ENCODE measurements at places on chromosomes 2 and 18. TPM values are rescaled to one million over a fixed set of nuclear protein-coding genes. Genes with fewer than 3 reads are reported as not detected.

- H3K4me3 ChIP-seq, result no peak overlapping the region
- H3K27ac ChIP-seq, result no peak overlapping the region
Observed at GRCh38 chr2:169065864-169066517, 3.4 kb upstream of the DHRS9 start.

DNA sequence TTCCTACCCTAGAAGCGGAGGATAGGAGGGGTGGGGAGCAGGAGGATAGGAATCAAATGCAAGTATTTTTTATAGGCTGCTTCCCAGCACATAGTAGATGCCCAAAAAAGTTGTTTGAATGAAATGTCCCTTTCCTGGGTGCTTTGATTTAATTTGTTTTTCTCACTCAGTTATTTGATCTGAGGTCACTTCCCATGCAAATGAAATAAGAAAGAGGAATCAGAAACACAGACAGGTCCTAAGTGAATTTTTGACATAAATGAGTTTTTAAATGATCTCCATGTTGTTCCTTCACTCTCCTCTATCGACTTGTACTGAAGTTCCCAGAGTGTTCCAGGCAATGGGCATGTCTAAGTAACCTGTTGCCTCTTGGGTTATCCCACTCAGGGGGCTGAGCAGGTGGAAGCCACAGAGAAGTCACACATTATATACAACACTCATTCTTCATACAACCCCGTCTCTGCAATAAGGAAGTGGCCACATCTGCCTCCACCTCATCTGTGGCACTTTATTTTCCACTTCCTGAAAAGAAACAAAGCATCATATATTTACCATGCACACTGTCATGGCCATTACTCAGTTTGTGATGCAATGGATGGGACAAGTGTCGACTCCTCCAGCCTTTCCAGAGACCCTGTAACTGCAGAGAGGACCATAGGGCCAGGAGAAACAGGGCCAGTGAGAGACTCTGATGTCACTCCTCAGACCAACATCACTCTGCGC lies 81.9 kb upstream of the ZNF397 start:
- H3K4me3 ChIP-seq, result no peak overlapping the region
- H3K36me3 ChIP-seq, result no peaks in the 10 kb centered on the region
- no peak overlapping the region for H3K27ac ChIP-seq
- DNase-seq, result no peak

DNA sequence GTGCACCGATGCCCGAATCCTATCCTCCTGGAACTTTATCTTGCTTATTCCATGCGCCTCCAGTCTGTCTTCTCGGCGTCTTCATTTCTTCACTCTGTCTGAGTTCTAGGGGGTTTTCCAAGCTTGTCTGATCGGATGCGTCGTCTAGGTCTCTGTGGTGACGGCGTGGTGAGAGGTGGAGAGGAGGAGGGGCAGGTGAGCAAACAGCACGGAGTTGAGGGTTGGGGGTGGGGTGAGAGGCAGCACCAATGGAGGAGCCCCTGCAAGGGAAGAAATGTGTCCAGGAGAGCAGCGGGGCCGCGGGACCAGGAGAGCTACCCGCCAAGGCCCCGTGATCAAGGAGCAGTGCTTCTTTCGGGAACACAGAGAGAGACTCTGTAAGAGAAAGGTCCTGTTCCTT lies 131.3 kb upstream of the TWIST2 start:
- no peaks in the 10 kb centered on the region for H3K36me3 ChIP-seq
- H3K4me3 ChIP-seq, result no peak overlapping the region
- H3K27me3 ChIP-seq, result no peaks in the 10 kb centered on the region

DNA sequence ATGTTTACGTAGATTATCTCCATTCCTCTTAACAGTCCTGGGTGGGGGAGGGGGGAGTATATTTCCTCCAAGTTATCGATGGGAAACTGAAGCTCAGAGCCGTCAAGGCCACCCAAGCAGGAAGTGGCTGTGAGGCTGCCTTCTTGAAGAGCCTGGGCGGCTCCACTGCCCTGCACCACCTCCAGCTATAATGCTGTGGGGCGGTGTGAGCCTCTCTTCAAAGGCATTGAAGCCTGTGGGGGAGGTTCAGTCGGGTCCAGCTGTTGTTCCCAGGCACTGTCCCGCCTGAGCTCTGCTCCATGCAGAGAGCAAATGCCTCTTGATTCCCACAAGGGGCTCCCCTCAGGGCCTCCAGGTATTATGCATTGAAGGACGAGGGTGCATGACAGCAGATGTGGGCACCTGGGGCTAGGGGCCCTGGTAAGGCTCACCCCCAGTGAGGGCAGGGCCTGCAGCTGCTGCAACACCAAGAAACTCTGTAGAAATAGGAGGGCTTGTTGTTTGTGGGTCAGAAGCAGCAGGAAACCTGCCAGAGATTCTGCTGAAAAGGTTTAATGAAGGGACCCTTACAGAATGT lies 29.5 kb upstream of the LAPTM4A start:
- no peak overlapping the region for H3K27ac ChIP-seq
- no peak for DNase-seq
- H3K36me3 ChIP-seq, result no peaks in the 10 kb centered on the region
- no peak overlapping the region for H3K4me3 ChIP-seq

GRCh38 chr2:70511971-70512729 lies 41.5 kb downstream of the TGFA start:
- DNase-seq, result no peak
- no peaks in the 10 kb centered on the region for H3K4me1 ChIP-seq
- H3K27ac ChIP-seq, result no peak overlapping the region
- no peaks in the 10 kb centered on the region for H3K36me3 ChIP-seq

DNA sequence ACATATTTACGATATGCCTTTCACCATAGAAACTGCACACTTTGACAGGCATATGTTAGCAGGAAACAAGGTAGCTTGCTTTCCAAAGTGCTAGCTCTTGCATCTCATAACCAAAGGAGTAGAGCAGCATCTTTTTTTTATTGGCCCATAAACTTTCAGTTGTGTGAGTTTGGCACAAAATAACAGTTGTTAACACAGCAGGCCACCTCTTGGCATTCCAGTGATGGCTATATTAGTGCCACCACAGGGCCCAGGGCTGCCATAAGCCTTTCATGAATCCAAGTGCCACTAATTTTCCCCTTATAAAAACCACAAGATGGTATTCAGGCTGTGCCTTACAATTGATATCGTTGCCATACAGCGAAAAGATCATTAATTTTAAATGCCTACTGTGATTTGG lies 40.3 kb upstream of the KLF7 start:
- H3K27ac ChIP-seq, result no peak overlapping the region
- H3K4me1 ChIP-seq, result no peaks in the 10 kb centered on the region
- DNase-seq, result no peak
- no peaks in the 10 kb centered on the region for H3K27me3 ChIP-seq
- H3K36me3 ChIP-seq, result no peaks in the 10 kb centered on the region
- no peak overlapping the region for H3K4me3 ChIP-seq

DNA sequence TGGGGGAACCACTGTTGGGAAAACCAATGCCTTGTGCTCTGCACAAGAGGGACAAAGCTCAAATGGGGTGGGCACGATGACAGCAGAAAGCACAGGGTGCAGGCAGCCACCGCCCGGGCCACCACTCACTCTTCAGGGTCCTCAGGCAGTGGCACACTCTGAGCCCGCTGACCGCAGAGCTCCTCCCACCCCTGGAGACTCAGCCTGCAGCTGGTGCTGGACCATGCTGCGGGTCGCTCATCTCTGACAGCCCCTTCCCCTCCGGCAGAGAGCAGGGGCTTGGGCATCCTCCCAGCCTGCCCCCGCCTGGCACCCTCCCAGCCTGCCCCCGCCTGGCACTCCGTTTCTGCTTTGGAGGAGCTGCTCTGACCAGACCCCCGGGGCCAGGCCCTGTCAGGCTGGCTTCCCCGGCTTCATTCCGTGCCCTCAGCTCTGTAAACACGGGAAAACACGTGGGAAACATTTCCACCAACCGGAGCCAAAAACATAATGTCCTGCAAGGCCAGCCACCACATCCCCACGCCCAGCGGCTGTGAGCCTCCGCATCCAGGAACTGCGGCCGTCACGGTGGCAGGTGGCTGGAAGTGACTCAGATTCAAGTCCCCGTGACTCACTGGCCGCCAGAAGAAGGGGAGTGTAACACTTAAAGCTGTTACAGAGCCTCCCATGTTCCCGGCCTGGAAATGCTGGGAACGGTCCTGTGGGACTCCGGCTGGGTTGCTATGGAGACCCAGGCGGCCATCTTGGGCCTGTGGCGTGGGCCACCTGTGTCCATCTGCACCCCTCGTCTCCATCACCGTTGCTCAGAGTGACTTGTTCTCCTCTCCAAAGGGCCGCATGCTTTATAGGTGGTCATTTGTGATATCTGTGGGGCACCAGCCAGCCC lies 6.8 kb upstream of the SNED1 start:
- DNase-seq, result peak; percentile 26
- H3K4me1 ChIP-seq, result no peaks in the 10 kb centered on the region
- H3K27me3 ChIP-seq, result no peaks in the 10 kb centered on the region

The KLHL41 gene
- not detected for total RNA-seq

The SDC1 gene
- total RNA-seq, result 24.3 TPM

The RGPD4 gene
- not detected for total RNA-seq

Data from Caco-2 (cell line).